COR-L47 (cell line): ENCODE measurements at places on chromosomes 5 and 9.

DNA sequence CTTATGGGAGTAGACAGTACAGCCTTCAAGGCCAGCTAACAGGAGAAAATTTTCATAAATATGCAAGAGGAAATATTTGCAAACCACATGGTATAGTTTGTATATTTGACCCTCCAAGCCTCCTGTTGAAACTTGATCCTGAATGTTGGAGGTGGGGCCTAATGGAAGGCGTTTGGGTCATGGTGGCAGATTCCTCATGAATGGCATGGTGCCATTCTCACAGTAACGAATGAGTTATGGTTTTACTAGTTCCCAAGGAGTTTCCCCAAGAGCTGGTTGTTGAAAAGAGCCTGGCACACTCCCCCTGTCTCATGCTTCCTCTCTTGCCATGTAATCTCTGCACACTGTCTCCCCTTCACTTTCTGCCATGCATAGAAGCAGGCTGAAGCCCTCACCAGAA, 3.3 kb upstream of the PAIP1 start:
- DNase-seq, result no peak

DNA sequence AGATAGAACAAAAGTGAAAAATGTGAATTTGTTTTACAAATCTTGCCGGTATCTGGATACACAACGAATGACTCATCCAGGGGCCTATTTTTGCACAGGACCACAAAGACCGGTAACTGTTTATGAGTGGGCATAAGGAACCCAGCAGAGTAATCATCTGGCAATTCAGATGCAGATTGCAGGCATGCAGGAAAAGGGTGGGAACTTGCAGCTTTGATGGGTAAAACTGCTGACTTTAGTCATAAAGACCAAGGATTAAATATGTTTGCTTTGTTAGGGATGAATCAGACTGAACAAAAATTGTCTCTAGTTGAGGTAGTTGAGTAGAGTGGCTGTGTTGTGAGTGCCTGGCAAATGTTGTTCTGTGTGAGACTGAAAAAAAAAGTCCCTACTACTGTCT, 309.6 kb upstream of the CCNH start:
- no peak for DNase-seq

GRCh38 chr9:37422289-37423104, at the start of gene GRHPR:
Gene GRHPR (plus strand): TSS chr9:37422696. CDS start chr9:37422751, 55 bp downstream.
- peak; percentile 62 for DNase-seq

GRCh38 chr9:25964239-25964638, 286.0 kb upstream of the TUSC1 start:
- DNase-seq, result peak; percentile 55

- no peak for DNase-seq
These were observed 101.0 kb downstream of the CD180 start for GRCh38 chr5:67095346-67096171.

DNA sequence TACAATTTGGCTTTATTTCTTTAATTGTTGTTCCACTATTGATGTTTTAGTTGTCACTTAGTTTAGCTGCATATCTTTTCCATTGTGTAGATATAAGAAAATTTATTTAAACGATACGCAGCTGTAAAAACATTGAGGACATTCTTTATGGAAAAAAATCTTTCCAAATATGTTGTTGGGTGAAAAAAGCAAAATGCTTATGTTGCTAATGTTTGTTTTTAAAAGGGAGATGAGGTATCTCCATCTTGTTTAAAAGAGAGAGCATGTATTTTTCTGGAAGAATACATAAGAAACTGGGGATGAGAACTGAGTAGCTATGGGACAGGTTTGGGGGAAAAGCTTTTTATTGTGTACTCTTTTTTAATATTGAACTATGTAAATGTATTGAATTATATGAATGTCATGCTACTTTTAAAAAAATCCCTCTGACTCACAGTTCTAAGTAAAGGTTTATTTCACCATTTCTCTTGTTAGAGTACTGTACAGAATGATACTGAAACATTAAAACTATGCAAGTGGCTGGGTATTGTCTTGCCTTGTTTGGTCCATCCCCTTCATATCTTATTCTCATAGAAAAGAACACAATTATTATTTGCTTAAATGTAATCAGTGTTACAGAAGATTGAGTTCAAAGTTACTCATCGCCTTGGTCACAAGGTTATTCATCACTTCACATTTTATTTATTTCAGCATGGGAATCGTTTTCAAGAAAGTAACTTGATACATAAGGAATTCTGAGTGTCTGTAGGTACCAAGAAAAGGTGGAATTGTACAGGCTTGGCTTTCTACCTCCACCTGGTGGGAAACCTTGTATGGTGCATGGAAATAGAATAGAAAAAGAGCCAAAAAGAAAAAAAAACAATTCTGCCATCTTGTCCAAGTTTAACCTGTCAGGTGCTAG, 85.8 kb downstream of the RIC1 start:
- DNase-seq, result no peak

DNA sequence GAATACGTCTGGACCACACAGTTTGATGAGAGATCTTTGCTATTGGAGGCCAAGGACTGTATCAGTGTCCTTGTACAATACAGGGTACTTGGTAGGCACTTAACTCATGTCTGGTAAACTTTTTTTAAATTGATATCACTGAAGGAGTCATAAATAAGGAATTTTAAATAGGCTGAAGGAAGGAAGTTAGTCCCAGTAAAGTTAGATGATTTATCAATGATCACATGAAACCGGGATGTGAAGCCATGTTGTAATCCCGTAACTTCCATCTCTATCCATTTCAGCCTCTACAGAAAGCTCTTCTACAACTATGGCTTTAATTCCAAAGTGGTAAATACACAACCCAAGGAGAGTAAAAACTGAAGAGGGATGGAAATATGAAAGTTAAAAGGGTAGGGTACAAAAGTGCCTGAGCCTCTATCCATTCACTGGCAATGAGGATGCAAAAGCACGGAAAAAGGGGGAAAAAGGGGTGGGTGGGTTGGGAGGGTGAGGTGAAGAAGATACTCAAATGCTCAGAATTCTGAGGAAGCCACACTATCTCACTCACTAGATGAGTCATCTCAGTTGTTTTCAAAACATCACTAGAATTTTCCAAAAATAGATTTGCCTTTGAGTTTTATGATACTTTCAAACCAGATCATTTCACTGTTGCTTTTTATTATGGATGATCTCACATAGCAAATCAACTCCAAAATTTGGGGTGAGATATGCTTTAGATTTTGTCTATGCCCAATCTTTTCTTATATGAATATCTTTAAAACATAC, 1053.5 kb downstream of the NR2F1-AS1 start:
- DNase-seq, result no peak

DNA sequence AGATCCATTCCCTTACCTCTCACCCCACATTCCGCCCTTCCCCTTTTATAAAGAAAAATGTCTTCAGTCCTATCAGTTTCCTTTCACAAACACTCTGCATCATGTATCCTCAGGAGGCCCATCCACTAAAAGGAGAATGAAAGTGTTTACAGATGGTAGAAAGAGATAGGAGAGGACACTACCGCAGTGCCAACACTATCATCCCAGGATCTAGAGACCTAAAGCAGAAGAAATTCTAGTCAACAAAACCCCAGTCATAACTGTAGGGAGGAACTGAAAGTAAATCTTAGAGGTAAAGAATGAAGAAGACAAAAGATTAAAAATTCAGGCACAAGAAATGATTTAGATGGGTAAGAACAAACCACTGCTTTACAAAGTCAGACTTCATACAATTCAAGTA, 114.1 kb downstream of the MLLT3 start:
- DNase-seq, result no peak

- peak; percentile 1 for DNase-seq
These were observed 1.5 kb downstream of the SV2C start for GRCh38 chr5:76084496-76085242.
